HepG2 (cell line): ENCODE measurements at places on chromosomes 11 and 22. TPM values are rescaled to one million over a fixed set of nuclear protein-coding genes. Genes with fewer than 3 reads are reported as not detected.

DNA sequence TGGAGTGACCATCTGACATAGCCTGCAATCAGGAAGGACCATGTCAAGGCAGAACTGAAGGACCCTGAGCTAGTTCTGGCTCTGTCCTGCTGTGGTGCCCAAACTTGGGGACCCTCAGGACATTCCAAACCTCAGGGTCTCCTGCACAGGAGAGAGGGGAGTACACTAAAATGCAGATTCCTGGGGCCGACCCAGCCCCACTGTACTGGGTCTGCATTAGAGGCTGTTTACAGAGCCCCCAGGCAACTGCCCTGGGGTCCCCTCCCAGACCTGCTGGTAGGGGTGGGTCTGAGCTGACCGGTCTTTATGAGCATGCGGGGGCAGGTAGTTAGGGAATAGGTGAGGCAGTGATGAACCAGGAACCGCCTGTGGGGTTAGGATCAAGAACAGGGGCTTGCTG is 6.8 kb downstream of the TRPM5 start:
- H3K4me3 ChIP-seq = no peak overlapping the region
- no peaks in the 10 kb centered on the region for H3K36me3 ChIP-seq
- H3K27me3 ChIP-seq = peaks cover 59% of the 10 kb centered on the region; the same call in 2 of the 3 replicates
- no peak for DNase-seq
- no peaks in the 10 kb centered on the region for H3K4me1 ChIP-seq

DNA sequence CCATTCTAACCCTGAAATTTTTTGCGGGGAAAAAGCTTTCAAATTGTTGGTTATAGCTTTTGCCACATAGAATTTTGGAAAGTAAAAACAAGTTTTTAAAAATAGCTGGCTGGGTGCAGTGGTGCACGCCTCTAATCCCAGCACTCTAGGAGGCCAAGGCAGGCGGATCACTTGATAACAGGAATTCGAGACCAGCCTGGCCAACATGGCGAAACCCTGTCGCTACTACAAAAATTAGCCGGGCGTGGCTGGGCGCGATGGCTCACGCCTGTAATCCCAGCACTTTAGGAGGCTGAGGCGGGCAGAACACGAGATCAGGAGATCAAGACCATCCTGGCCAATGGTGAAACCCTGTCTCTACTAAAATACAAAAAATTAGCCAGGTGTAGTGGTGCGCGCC is 54.9 kb downstream of the TNRC6B start:
- peaks cover 5% of the 10 kb centered on the region for H3K36me3 ChIP-seq
- H3K27me3 ChIP-seq = no peaks in the 10 kb centered on the region
- no peak overlapping the region for H3K27ac ChIP-seq
- H3K4me3 ChIP-seq = no peak overlapping the region

DNA sequence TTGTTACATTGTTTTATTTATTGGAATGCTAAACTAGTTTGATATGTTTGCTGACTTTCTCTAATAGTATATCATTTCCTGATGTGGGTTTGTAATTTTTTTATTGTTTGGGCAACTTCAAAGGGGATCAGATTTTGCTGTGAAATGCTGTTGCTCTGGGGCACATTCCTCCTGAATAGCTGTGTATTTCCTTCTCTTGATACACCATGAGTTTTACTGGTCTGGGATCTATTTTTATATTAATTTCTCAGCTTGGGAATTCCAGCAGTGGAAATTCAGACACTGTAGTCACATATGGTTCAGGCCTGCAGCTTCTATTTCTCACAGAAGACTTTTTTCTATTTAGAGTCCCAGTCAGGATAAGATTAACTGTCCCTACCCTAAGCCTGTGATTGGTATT is 58.9 kb downstream of the RPUSD4 start:
- DNase-seq = no peak
- H3K4me3 ChIP-seq = no peak overlapping the region
- peaks cover 70% of the 10 kb centered on the region for H3K4me1 ChIP-seq

DNA sequence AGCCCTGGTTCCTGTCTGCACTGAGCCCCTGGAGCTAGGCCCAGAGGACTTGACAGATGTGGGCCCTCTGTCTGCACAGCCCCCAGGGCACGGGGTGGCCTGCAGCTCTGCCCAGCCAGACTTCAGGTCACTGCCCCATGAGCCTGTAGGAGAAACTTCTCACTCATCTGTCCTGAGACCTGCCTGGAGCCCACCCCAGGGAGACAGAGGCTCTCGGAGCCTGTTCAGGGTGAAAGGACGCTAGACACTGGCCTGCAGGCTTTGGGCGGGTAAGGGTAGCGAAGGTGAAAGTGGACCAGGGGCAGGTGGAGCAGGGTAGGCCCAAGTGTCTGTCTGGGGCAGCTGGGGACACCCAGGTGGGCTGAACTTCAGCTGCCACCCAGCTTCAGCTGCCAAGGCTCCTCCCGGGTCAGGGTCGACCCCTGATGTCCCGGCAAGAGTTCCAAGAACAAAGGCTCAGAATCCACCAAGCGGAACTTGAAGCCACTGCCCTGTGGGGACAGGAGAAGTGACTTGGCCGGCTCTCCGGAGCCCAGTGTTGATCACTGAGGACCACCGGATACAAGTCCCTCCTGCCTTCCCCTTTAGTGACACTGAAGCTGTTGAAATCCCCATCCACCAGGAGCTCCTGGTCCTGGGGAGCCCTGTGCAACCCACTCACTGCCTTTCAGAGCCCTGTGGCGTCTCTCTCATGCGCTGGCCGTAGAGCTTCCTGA is 90.3 kb downstream of the KCNQ1 start:
- DNase-seq = no peak
- H3K27me3 ChIP-seq = peaks cover 14% of the 10 kb centered on the region
- H3K36me3 ChIP-seq = no peaks in the 10 kb centered on the region
- no peak overlapping the region for H3K4me3 ChIP-seq
- H3K27ac ChIP-seq = no peak overlapping the region

DNA sequence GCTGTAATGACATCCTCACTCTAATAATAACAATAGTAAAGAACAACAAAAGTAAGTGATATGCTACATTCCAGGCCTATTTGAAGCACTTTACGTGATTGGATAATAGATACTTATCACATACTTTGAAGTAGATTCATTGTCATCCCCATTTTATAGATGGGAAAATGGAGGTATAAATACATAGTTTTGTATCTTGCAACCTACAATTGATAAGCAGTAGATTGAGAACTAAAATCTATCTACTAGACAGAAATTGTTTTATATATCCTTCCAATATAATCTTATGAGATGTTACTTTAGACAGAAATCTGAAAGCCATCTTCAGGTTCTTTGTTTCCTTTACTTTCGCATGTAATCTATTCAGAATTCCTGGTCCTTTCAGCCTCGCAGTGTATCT is 104.6 kb upstream of the CD44 start:
- no peaks in the 10 kb centered on the region for H3K4me1 ChIP-seq
- no peak for DNase-seq
- no peak overlapping the region for H3K4me3 ChIP-seq
- no peaks in the 10 kb centered on the region; the same call in 2 of the 3 replicates for H3K27me3 ChIP-seq

GRCh38 chr22:19772422-19772672 is 11.8 kb downstream of the TBX1 start:
- H3K4me1 ChIP-seq = peaks cover 13% of the 10 kb centered on the region
- H3K27me3 ChIP-seq = peaks cover 91% of the 10 kb centered on the region
- H3K27ac ChIP-seq = no peak overlapping the region

- H3K27ac ChIP-seq = no peak overlapping the region
- H3K27me3 ChIP-seq = peaks cover 5% of the 10 kb centered on the region
- H3K36me3 ChIP-seq = no peaks in the 10 kb centered on the region
- H3K4me3 ChIP-seq = peak overlapping the region; percentile 39
These were observed 3.7 kb downstream of the CATSPER1 start for GRCh38 chr11:66022401-66023185.

Gene FOLH1
- total RNA-seq = not detected in 2 replicates

DNA sequence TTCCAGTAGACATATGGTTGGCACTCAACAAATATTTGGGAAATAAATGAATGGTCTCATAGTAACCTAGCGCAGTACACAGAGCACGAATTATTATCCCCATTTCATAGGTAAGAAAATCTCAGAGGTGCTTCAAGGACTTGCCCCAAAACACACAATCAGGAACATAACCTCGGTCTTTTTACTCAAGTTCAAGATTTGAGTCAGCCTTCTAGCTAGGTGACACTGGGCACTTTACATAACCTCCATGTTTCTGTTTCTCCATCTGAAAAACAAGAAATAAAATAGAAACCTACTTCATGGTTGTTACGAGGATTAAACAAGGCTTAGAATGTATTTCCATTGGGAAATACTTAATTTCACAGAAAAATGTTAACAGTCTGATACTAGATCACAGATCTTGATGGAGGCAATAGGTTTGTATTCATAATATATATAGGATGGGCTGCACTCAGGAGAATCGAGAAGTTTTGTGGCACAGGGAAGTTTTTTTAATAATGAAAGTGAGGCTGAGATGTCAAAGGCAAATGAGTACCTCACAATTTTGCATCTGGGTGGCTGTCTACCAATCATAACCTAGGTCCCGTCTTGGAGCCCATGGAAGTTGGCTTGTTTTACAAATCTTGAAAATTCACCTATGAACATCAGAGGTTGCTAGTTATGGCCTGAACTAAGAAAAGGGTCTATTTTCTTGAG is 147.4 kb upstream of the ZC3H12C start:
- H3K27me3 ChIP-seq = no peaks in the 10 kb centered on the region; the same call in 1 of the 2 replicates
- 0 out of 2 replicates have a peak, but pooled peaks cover 12% of the 10 kb centered on the region for H3K4me1 ChIP-seq
- H3K4me3 ChIP-seq = peak overlapping the region; percentile 35; the same call in 1 of the 2 replicates
- H3K36me3 ChIP-seq = no peaks in the 10 kb centered on the region

- no peaks in the 10 kb centered on the region for H3K27me3 ChIP-seq
- no peaks in the 10 kb centered on the region for H3K36me3 ChIP-seq
- H3K4me1 ChIP-seq = no peaks in the 10 kb centered on the region
- H3K27ac ChIP-seq = no peak overlapping the region
These were observed 1261.4 kb upstream of the TENM4 start for GRCh38 chr11:80702264-80702663.

DNA sequence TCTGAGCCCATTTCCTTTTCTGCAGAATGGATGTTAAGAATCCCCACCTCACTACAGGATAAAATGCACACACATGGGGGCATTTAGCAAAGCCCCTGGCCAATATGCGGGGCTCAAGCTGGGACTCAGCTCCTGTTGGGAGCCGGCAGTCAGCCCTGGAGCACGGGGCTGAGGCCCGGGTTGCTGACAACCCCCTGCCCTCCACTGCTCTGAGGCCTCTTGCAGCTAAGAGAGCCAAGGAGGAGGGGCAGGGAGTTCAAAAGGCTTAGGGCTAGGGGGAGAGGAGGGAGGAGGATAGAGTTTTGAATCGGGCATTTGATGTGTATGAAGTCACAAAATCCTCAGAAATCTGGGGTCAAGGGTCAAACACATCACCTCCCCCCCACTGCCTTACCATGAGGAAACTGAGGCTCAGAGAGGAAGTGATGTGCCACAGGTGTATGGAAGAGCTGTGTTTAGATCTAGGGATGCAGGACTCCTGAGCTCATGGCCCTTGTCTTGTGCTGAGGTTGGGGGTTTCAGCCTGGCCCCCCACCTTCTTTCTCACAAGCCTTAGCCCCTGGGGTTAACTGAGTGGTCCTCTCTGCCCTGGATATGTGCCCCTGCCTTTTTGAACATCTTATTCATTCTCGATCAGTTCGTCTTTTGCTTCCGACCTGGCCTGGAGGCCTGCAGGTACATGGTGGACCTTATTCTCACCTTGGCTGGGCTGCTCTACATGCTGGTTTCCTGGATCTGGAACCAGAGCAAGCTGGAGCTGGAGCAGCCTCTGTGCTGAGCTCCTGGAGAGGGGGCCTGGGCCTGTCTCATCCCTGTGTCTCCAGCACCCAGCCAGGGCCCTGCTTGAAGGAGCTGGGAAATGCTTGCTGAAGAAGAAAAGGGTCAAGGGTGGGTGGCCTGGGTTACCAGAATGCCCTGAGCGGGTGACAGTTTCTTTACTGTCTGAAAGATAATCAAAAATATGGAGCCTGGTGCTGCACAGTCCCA is 80.3 kb downstream of the LRRC32 start:
- no peak for DNase-seq
- no peak overlapping the region for H3K27ac ChIP-seq
- H3K36me3 ChIP-seq = no peaks in the 10 kb centered on the region

GRCh38 chr11:121547574-121547973 is 94.8 kb upstream of the SORL1-AS1 start:
- no peak overlapping the region for H3K27ac ChIP-seq
- H3K4me3 ChIP-seq = no peak overlapping the region
- peaks cover 7% of the 10 kb centered on the region for H3K4me1 ChIP-seq
- no peak for DNase-seq
- no peaks in the 10 kb centered on the region for H3K27me3 ChIP-seq

DNA sequence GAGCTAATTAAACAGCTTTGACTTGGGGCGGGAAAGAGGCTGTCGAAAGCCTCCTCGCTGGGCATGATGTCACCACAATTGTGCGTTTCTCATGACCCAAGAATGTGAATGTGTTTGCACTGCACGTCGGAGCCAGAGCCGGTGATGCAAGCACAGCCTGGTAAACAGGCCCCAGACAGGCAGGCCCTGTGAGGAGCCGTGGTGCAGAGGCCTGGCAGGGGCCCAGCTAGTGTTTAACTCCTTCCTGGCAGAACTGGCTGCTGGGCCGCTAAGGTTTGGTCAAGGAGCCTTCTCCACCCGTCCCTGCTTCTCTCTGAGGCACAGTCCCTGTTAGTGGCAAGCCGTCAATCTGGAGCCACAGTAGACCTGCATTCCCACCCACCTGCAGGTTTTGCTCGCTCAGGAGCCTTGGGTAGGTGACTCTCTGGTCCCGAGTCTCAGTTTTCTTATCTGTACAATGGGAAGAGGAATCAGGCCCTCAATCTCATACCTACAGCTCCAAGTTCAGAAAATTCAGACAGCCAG is 25.4 kb upstream of the SMTN start:
- DNase-seq = peak; percentile 98
- peak overlapping the region; percentile 32 for H3K4me3 ChIP-seq
- no peaks in the 10 kb centered on the region for H3K36me3 ChIP-seq
- H3K4me1 ChIP-seq = peaks cover 55% of the 10 kb centered on the region

DNA sequence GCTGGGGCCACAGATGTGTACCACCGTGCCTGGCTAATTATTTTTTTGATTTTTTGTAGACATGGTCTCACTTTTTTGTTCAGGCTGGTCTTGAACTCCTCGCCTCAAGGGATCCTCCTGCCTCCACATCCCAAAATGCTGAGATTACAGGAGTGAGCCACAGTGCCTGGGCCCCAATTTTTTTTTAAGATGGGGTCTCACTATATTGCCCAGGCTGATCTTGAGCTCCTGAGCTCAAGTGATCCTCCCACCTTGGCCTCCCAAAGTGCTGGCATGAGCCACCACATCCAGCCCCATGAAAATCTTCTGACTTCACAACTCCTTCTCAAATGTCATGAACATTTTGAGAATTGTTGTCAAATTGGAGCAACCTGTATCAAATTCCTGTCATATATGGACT is 2.3 kb upstream of the ANKRD54 start:
- H3K36me3 ChIP-seq = 0 out of 2 replicates have a peak, but pooled peaks cover 1% of the 10 kb centered on the region
- H3K27ac ChIP-seq = no peak overlapping the region
- DNase-seq = no peak
- H3K4me1 ChIP-seq = peaks cover 48% of the 10 kb centered on the region
- no peaks in the 10 kb centered on the region; the same call in 1 of the 3 replicates for H3K27me3 ChIP-seq
